ENCODE measurements at places on chromosomes 5 and 9.
A peak's percentile ranks its signal among the peaks of the same experiment; 100 is the strongest.

DNA sequence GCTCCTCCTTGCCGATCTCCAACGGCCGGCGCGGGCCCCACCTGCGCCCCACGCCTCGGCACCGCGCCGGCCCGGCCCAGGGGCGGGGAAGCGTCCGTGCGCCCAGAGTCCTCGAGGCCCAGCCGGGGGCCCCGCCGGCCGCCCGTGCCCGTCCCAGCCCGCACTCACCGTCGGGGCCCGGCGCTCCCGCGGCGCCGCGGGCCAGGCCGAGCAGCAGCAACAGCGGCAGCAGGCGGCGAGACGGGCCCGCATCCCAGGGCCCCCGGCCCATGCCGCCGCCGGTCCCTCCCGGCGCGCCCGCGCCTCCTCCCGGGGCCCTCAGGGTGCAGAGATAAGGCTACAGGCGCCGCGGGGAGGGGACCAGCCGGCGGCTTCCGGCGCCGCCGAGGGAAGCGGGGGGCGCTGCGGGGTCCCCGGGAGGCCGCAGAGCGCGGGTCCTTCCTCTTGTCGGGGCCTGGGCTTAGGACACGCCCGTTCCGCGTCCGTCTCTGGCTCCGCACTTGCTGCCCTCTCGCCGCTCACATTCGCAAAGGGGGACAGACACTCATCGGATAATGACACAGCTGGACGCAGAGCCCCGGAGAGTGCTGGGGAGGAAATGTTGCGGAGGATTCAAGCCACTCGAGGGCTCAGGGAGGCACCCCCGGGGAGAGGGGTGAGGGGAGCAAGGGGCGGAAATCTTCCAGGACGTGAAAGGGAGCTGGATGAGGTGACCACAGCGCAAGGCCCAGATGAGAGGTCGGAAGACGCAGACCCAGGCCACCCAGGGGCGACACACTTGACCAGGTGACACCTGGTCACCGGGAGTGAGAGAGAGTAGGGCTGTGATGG is at the start of gene SUSD1:
SUSD1 (minus strand) TSS at position 333 of the 831 bp plus-strand sequence; CDS start at position 271, 62 bp downstream.
- no peak for DNase-seq

- no peak for DNase-seq
These were observed 6.8 kb upstream of the CLINT1 start for GRCh38 chr5:157865781-157866180.

DNA sequence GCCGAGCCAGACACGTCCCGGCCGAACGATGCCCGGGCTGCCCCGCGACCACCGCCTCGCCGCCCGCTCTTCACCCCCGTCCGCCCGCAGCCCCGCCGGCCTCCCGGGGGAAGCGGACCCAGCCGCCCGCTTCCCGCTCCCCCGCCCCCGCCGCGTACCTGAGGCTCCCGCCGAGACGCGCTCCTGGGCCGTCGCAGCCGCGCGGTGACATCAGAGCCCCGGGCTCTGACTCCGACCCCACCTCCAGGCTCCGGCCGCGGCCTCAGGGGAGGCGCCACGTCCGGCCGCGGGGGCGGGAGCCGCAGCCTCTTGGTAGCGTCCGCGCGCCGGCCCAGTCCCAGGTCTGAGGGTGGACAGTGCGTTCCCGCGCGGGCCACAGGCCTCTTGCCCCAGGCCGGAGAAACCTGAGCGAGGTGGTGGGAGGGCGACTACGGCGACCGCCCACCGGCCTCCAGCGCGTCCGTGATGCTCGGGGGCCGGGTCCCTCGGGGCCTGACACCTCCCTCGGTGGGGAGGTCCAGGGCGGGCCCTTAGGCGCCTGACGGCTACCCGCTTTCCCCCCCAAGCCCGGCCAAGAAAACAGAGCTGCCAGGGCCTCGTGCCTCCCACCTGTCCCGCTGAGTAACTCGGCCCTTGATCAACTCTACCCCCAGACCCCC is at the start of gene SHROOM1:
SHROOM1 (minus strand) TSS at position 212 of the 659 bp plus-strand sequence. CDS start 4,507 bp downstream, outside the sequence.
- no peak for DNase-seq

- peak; percentile 60 for DNase-seq
These were observed 52.7 kb downstream of the PRR16 start for GRCh38 chr5:120516805-120517204.

GRCh38 chr5:154002093-154002492 is 36.6 kb downstream of the FAM114A2 start:
- DNase-seq, result no peak

DNA sequence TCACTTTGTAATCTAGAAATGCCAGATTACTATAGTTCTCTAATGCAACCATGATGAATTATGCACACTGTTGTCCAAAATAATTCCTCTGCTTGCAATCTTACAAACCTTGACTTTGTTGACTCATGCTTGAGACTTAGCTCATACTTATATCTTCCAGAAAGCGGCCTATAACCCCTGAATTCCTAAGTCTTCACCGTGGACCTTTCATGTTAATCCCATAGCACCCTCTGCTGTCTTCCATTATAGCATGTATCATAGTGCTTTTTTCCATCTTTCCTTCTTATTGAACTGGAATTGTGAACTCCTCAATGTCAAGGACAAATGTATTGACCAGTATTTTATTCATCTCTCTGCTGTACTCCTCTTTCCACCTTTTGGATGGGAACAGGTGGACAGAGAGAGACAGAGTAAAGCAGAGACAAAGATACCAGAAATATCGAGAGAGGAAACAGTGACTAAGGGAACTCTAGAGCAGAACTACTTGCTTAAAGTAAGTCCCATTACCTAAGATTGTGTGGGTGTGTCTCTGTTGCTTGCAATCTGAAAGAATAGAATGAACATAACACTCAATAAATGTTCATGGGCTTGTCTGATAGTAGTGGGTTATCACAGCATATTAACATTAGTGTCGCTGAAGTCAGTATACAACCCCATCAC is 110.0 kb downstream of the LURAP1L start:
- DNase-seq, result no peak

- DNase-seq, result no peak
These were observed 86.3 kb upstream of the MELK start for GRCh38 chr9:36486329-36486932.

DNA sequence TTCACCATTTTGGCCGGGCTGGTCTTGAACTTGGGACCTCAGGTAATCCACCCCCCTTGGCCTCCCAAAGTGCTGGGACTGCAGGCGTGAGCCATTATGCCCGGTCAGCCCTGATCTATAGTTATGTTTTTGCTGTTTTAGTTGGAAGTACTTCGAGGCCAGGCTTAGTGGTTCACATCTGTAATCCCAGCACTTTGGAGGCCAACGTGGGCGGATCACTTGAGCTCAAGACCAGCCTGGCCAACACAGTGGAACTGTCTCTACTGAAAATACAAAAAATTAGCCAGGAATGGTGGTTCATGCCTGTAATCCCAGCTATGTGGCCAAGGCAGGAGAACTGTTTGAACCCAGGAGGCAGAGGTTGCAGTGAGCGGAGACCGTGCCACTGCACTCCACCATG is 2.0 kb downstream of the HSPA9 start:
- no peak for DNase-seq

DNA sequence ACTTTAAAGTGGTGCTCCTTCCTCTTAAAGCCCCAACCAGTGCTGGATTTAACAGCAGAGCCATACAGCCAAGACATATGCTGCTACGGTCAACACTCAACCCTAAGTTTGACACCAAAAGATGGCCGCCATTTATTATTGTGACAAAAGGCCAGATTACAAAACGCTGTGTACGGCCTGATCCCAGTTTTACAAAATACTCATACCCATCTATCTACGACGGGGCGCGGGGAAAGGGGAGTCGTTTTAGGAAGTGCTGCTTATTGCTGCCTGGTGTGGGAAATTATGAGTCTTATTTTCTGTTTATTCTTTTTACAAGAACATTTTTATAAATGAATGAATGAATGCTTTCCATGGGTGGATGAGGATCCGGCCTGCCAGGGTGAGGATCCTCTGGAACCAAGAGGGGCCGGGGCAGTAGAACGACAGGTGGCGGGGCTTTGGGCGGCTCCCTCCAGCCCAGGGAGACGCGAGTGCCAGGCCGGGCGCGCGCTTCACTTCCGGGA is 457 bp upstream of the IDNK start:
- no peak for DNase-seq

- DNase-seq, result no peak
These were observed 78.2 kb upstream of the ADCY2 start for GRCh38 chr5:7317751-7318150.

DNA sequence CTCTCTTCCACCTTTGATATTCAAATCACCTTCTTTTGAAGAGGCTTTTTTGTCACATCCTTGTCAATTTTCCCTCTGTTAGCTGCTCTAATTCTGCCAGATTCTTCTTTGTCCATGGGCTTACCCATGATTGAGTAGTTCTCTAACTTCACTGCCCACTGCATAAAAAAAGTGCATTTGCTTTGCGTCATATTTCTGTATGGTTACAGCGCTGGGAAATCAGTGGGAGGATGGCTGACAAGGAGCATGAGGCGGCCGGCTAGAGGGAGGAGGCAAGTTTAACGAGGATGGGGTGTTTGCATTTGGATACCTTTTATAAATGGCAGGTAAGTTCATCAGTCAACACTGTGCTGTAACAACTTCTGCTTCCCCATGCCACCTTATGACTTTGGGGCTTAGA is 116.5 kb upstream of the LHFPL2 start:
- DNase-seq, result no peak

GRCh38 chr5:146052780-146053179 is 52.6 kb downstream of the PLAC8L1 start:
- no peak for DNase-seq

DNA sequence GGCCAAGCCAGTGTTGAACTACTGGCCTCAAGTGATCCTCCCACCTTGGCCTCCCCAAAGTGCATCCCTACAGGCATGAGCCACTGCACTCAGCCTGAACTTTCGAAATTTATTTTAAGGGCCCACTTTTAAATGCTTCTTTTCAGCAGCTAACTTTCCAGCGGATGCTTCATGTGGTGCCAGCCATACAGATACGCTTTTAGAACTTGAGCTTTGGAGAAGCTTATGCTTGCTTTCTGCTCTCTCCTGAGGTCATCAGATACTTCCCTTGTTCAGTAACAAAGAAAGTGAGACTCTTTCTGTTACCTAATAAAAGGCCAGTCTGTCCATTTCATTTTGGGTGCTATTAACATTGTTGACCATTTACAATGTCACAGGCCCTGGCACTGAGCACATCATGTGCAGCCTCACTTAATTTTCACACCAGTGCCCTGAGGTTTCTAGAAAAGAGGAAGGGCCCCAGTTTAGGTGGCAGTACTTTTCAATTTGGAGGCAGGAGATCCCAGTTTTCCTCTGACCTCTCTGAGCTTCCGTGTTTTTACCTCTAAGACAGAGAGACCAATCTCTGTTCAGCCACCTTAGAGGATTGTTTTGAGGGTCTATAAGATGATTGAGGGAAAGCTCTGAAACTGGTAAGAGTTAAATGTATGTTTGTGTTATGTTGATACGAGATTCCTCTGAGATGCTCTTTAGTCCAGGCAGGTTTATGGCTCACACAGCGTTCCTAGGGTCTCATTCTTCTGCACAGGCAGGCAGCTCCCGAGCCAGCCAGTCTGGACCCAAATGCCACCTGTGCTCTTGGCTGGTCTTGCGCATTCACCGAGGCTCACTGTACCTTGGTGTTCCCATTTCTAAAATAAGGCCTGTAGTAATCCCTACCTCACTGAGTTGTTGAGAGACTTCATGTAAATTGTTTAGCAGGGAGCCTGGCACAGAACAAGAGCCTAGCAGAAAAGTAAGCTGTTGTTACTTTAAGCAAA is 4.4 kb downstream of the ABL1 start:
- DNase-seq, result no peak
